LHCN-M2 (cell line): ENCODE measurements at places on chromosomes 16 and 17. TPM values are rescaled to one million over a fixed set of nuclear protein-coding genes. Genes with fewer than 3 reads are reported as not detected.

Gene HES7
- total RNA-seq = 0.06 and 0.34 TPM in 2 replicates

Gene TTLL6
- total RNA-seq = not detected in 2 replicates

Gene LGALS9C
- not detected in 2 replicates for total RNA-seq

Gene SLC12A3
- total RNA-seq = 0.11 TPM in 1 of 2 replicates, not detected in the other

Gene PITPNM3
- 1.5 TPM in 2 replicates for total RNA-seq

Gene DHRS7B
- total RNA-seq = 16.8 and 17.6 TPM in 2 replicates

Gene CTRB1
- total RNA-seq = not detected in 2 replicates

Gene HOXB4
- 5.2 and 5.5 TPM in 2 replicates for total RNA-seq

Gene GINS2
- total RNA-seq = 33.1 and 38.6 TPM in 2 replicates

Gene SGCA
- total RNA-seq = 200 and 207 TPM in 2 replicates

Gene TNFAIP1
- total RNA-seq = 18.0 and 19.7 TPM in 2 replicates

Gene CHD9NB
- 1.7 and 1.8 TPM in 2 replicates for total RNA-seq

Gene ZNF205
- 17.0 and 19.2 TPM in 2 replicates for total RNA-seq

Gene MYH13
- total RNA-seq = 0.13 and 0.69 TPM in 2 replicates

Gene CAVIN1
- total RNA-seq = 308 and 325 TPM in 2 replicates

Gene TEX14
- not detected in 2 replicates for total RNA-seq

Gene TEKT5
- not detected in 2 replicates for total RNA-seq

Gene CIBAR2
- total RNA-seq = not detected in 2 replicates

Gene GRN
- total RNA-seq = 217 and 235 TPM in 2 replicates

Gene PRDM7
- total RNA-seq = not detected in 2 replicates

Gene PYDC1
- not detected in 2 replicates for total RNA-seq

Gene DRC3
- total RNA-seq = 0.06 and 1.1 TPM in 2 replicates

Gene MYOCD
- total RNA-seq = 0.06 TPM in 1 of 2 replicates, not detected in the other

Gene ZDHHC1
- 9.9 and 13.5 TPM in 2 replicates for total RNA-seq

Gene SMCR8
- 9.0 and 11.3 TPM in 2 replicates for total RNA-seq

Gene ZG16
- total RNA-seq = not detected in 2 replicates

Gene TBX21
- total RNA-seq = not detected in 2 replicates

Gene LPO
- not detected in 2 replicates for total RNA-seq

Gene PLEKHM1
- 27.2 and 30.0 TPM in 2 replicates for total RNA-seq

Gene G6PC1
- not detected in 2 replicates for total RNA-seq

Gene DNAI2
- total RNA-seq = not detected in 2 replicates

Gene JUP
- not detected in 2 replicates for total RNA-seq

Gene LGALS9B
- total RNA-seq = not detected in 2 replicates
